ENCODE measurements at places on chromosomes 4 and X. TPM values are rescaled to one million over a fixed set of nuclear protein-coding genes. Genes with fewer than 3 reads are reported as not detected.

DNA sequence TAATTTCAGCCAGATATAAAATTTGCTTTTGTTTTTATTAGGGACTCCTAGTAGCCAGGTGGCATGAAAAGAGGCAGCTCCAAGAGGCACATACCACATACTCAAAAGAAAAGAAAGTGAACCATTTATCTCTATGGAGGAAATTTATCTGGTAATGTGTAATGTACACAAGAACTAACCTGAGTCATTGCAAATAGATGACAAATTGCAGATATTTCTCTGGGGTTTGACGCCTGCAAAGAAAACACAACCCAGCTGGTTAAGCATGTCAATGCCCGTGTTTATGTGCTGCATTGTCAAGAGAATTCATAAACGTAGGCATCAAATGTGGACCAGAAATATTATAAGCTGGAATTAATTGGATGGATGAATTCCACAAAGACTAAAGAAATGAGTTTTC lies 46.9 kb upstream of the PHKA2 start:
- ATAC-seq = no peak

The POLA1 gene
- 11.0 TPM for total RNA-seq

GRCh38 chr4:81652069-81652478 lies 180.4 kb upstream of the RASGEF1B start:
- ATAC-seq = no peak

The HTN1 gene
- total RNA-seq = not detected

GRCh38 chr4:142846729-142847596 lies 862 bp upstream of the INPP4B start:
- ATAC-seq = peak; percentile 46

- no peak for ATAC-seq
Measured at GRCh38 chr4:67201334-67201733, 344.0 kb downstream of the CENPC start.

The MAGEA4 gene
- total RNA-seq = 0.10 TPM

GRCh38 chr4:18075823-18076433 lies 54.4 kb upstream of the LCORL start:
- no peak for ATAC-seq

DNA sequence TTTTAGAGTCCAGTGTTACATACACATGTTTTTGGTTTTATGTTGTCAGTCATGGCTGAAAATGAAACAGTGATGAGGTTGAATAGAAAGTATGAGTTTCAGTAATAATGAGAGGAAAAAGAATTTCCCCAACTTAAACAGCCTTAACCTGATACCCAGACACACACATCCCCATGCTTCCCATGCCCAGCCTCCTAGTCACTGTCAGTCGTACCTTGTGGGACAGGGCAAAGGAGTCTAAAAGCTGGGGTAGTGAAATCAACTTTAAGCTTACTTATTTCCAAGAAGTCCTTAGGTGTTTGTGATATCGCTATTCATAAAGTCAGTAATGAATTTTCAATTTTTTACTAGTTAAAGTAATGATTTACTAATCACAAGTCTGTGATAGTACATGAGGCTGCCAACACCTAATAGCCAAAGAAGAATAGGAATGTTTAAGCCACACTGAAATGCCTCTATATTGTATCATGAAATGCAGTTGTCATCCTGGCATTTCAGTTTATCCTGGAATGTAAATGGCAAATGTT lies 24.3 kb upstream of the GPR34 start:
- ATAC-seq = no peak

The GYG2 gene
- total RNA-seq = 1.4 TPM

GRCh38 chrX:135581496-135581895 lies 61.0 kb downstream of the INTS6L start:
- no peak for ATAC-seq

GRCh38 chr4:1109898-1110506 lies 3.4 kb downstream of the RNF212 start:
- ATAC-seq = peak; percentile 34

All from motor neuron (in vitro differentiated cells).